Endodermal cell (in vitro differentiated cells): ENCODE measurements at places on chromosomes 2 and 18. TPM values are rescaled to one million over a fixed set of nuclear protein-coding genes. Genes with fewer than 3 reads are reported as not detected.
A peak's percentile ranks its signal among the peaks of the same experiment; 100 is the strongest.

Gene FIGN
- 16.3 and 18.6 TPM in 2 replicates for total RNA-seq

Gene C2orf80
- not detected in 3 replicates for total RNA-seq

Gene RAX
- total RNA-seq: 0.18 TPM in 1 of 2 replicates, not detected in the other

Gene SP140
- total RNA-seq: 0.32 TPM in 1 of 2 replicates, not detected in the other

Gene GNLY
- 0.59 TPM in 1 of 3 replicates, not detected in the others for total RNA-seq

Gene ARHGEF33
- 1.00 to 1.9 TPM (median 1.1 TPM) in 3 replicates for total RNA-seq

GRCh38 chr2:238325694-238326093 lies 5.4 kb downstream of the TRAF3IP1 start:
- DNase-seq: no peak
- H3K36me3 ChIP-seq: peaks cover 55% of the 10 kb centered on the region
- H3K4me1 ChIP-seq: peaks cover 9% of the 10 kb centered on the region

DNA sequence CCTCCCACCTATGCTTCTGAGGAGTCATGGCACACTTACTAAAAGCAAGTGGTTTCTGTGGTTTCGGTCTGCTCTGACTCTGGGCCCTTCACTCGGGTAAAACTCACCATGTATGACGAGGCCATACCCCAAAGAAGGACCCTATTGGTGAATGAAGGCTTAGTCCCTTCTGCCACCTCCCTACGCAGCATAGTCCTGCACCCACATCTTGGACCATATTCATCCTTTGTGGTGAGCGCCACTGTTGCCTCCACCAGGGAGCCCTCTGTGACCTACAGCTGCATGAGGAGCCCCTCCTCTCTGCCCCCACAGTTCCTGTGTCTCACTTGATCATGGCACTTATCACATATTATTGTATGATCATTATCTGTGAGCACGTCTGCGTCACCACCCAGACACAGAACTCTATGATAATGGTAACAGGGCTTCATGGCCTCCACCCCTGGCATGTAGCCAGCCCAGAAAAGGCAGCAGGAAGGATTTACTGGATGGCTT lies 113.3 kb downstream of the TFCP2L1 start:
- no peaks in the 10 kb centered on the region for H3K27me3 ChIP-seq
- H3K4me3 ChIP-seq: no peak overlapping the region
- H3K36me3 ChIP-seq: no peaks in the 10 kb centered on the region
- H3K27ac ChIP-seq: no peak overlapping the region
- no peaks in the 10 kb centered on the region for H3K4me1 ChIP-seq

GRCh38 chr18:56702946-56703345 lies 51.8 kb downstream of the WDR7 start:
- H3K27ac ChIP-seq: no peak overlapping the region
- no peaks in the 10 kb centered on the region for H3K36me3 ChIP-seq
- H3K27me3 ChIP-seq: no peaks in the 10 kb centered on the region
- no peak for DNase-seq

DNA sequence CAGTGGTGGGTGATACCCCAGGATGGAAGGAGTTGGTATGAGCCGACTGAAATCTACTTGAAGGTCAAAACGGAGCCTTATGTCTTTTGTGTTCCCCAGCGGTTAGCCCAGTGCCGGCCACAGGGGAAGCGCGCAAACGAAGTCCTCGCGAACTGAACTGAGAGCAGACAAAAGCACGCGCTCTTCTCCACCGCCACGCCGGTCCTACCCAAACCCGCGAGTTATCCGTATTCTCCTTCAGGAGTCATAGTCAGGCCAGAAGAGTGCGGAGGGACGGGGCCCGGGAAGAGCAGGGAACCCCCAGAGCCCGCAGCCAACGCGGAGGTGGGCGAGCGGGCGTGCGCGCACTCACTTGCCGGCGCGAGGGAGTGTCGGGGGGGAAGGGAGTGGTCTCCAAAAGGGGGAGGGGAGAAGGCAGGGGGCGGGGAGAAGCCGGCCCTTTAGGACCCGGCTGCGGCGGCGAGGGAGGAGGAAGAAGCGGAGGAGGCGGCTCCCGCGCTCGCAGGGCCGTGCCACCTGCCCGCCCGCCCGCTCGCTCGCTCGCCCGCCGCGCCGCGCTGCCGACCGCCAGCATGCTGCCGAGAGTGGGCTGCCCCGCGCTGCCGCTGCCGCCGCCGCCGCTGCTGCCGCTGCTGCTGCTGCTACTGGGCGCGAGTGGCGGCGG lies at the start of gene IGFBP2:
Gene IGFBP2, plus strand, starts transcription at position 469 of the 664 bp plus-strand sequence. Its CDS starts 104 bp downstream, at position 573.
- H3K36me3 ChIP-seq: no peaks in the 10 kb centered on the region
- DNase-seq: peak; percentile 94
- H3K4me3 ChIP-seq: peak within 1 kb of the TSS; percentile 91
- peak within 1 kb of the TSS; percentile 93 for H3K27ac ChIP-seq

DNA sequence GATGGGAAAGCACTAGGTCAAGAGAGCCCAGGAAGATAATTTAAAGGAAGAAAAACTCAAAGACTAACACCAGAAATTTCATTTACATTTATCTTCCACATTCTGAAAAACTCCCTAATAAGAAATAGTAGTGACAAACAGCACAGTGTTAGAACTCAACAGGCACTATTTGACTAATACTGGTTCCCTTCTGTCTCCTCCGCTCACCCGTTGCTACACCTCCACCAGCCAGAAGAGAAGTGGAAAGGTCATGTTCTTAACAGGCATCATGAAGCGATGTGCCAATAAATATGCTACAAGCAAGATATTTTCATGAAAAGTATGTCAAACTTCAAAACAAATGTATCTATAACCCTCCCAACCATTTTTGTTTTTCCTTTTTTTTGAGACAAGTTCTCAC lies 5.7 kb downstream of the ROCK1 start:
- no peaks in the 10 kb centered on the region for H3K27me3 ChIP-seq
- H3K36me3 ChIP-seq: no peaks in the 10 kb centered on the region
- no peak overlapping the region for H3K4me3 ChIP-seq
- no peaks in the 10 kb centered on the region for H3K4me1 ChIP-seq
- DNase-seq: no peak
- H3K27ac ChIP-seq: no peak overlapping the region

DNA sequence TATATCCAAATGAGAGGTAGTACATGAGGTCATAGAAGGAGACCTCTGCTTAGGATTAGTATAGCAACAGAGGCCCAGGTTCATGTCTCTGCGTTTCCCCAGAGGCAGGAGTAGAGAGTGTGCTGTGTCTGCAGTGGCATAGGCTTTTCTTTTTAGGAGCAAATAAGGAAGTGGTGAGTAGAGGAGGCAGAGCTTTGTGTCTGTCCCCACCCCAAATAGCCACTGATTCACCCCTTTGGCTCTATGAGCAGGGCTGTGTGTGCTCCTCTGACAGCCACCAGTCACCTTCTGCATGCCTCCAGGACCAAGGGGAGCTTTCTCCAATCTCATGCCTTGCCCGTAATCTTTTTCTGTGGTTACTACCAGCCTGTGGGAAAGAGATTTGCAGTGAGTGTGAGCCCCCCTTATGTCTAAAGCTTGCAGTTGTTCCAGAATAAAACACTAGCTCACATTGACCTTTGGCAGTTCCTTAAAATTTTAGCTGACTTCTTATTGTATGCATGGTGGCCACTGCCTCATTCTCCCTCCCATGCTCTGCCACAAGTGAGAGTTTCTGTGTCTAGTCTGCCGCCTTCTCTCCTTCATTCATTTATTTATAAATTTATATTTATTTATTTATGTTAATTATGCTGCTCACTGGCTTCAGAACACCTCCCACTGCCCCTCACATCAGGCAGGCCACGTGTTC lies 23.5 kb upstream of the ELAC1 start:
- peaks cover 81% of the 10 kb centered on the region for H3K36me3 ChIP-seq
- no peak for DNase-seq
- H3K4me3 ChIP-seq: no peak overlapping the region
- no peaks in the 10 kb centered on the region for H3K4me1 ChIP-seq
- H3K27me3 ChIP-seq: no peaks in the 10 kb centered on the region

DNA sequence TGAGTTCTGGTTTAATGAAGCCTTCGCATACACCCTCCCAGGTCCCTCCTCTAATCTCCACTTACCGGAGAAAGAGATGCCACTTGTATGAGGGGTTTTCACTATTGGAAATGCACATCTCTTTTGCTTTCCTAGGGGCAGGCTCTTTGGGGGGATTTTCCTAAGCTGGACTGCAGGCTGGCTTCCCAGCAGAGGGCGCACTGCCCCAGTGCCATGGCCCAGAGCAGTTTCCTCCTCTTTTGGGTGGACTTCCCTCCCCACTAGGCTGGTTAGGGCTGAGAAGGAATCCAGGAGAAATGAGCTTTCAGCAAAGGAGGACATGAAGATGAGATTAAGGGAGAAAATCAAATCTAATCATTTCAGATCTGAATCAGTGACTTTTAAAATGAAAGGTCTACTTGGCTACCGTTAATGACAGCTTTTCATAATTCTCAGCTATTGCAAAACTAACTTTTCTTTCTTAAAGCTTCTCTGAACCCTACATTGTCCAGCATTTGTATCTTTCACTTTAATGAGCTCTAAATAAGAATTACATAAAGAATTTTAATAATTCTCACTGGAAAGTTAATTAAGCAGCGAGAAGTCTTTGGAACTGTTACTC lies 784.1 kb upstream of the FANCL start:
- no peaks in the 10 kb centered on the region for H3K27me3 ChIP-seq
- no peaks in the 10 kb centered on the region for H3K36me3 ChIP-seq
- H3K4me3 ChIP-seq: no peak overlapping the region
- peak; percentile 88 for DNase-seq
- H3K27ac ChIP-seq: no peak overlapping the region

GRCh38 chr2:234770031-234770506 lies 181.7 kb upstream of the SH3BP4 start:
- no peak overlapping the region for H3K4me3 ChIP-seq
- H3K27me3 ChIP-seq: no peaks in the 10 kb centered on the region
- no peak for DNase-seq
- H3K36me3 ChIP-seq: no peaks in the 10 kb centered on the region
- no peaks in the 10 kb centered on the region for H3K4me1 ChIP-seq
